Small intestine (tissue), 16 donors: ENCODE measurements at places on chromosomes 2 and 18. TPM values are rescaled to one million over a fixed set of nuclear protein-coding genes. Genes with fewer than 3 reads are reported as not detected.
A peak's percentile ranks its signal among the peaks of the same experiment; 100 is the strongest.

DNA sequence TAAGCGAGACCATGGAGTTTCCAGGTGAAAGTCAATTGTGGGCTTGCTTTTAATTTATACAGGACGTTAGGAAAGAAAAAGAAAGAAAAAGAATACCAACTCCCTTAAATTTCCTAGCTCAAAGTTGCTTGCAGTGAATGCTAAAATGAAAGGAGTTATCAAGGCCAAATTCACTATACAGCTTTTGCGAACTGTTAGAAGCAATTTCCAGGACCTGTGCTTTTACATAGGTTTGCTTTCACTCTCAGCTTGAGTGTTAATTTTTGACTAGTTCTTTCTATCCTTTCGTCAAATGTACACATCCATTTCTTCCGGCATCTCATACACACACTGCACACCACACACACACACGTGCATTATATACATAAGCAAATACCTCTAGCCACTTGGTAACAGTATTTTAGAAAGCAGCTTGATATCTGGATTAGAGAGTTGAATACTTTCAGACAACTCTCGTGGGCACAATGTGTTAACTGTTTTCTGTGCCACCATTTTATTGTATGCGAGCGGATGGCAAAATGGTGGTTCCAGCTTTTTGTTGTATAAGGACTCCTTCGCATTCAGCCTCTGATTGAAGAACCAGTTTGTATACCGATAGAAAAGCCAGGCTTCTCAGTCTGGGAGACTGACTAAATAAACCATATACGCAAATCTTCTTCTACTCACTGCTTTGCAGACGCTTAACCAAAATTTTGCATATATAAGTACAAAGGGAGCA is 381.8 kb downstream of the MTX2 start:
- H3K4me1 ChIP-seq: no peaks in the 10 kb centered on the region
- H3K36me3 ChIP-seq: no peaks in the 10 kb centered on the region

DNA sequence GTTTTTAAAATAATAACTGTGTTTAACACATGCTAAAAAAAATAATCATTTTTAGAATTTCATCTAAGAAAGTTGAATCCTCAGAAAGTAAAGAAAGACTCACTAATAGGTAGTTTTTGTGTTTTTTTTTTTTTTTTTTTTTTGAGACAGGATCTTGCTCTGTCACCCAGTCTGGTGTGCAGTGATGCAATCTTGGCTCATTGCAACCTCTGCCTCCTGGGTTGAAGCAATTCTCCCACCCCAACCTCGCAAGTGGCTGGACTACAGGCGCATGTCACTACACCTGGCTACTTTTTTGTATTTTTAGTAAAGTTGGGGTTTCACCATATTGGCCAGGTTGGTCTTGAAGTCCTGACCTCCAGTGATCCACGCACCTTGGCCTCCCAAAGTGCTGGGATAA is 7.1 kb downstream of the CKAP2L start:
- H3K27me3 ChIP-seq: no peaks in the 10 kb centered on the region
- no peak overlapping the region for H3K27ac ChIP-seq
- peaks cover 25% of the 10 kb centered on the region for H3K4me1 ChIP-seq
- H3K36me3 ChIP-seq: no peaks in the 10 kb centered on the region
- peak; percentile 23 for DNase-seq

GRCh38 chr18:12408247-12408869 is 629 bp downstream of the PRELID3A start:
- peaks cover 3% of the 10 kb centered on the region for H3K36me3 ChIP-seq
- H3K4me1 ChIP-seq: peaks cover 3% of the 10 kb centered on the region
- DNase-seq: peak; percentile 11
- no peaks in the 10 kb centered on the region for H3K27me3 ChIP-seq

DNA sequence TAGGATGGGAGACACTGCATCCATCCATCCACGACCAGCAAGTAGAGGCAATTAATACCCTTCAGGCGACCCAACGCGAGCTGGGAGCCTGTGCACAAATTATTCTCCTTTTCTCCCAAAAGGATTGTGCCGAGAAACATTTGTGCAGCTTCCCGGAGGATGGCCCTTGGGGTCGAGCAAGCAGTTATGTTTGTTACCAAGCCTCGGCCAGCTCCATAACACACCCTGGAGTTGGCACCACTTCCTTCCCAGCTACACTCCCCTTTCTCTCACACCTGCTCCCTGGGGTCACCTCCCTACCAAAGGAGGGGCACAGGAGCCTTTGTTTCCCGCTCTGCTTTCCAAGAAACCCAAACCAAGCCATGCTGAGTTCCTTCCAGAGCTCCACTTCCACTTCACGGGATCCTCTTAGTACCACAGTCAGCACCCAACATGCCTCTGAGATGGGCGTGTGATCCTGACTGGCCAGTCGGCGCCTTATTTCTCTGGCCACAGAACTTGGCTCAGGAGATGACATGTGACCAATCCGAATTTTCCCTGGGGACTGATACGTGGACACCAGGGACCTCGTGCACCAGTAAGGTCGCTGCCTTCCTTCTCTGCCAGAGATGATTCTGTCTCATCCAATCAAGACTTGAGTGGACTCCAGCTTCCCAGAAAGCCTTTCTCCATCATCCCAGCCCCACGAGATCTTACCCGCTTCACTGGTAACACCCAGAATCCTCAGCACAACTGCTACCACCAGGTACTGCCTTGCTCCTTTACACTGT is 28.5 kb downstream of the GPR55 start:
- H3K27me3 ChIP-seq: no peaks in the 10 kb centered on the region
- H3K4me3 ChIP-seq: no peak overlapping the region
- peaks cover 5% of the 10 kb centered on the region for H3K4me1 ChIP-seq
- no peak for DNase-seq
- H3K27ac ChIP-seq: no peak overlapping the region

- H3K27me3 ChIP-seq: no peaks in the 10 kb centered on the region
- no peak overlapping the region for H3K4me3 ChIP-seq
- no peak for DNase-seq
- H3K4me1 ChIP-seq: peaks cover 5% of the 10 kb centered on the region
- no peaks in the 10 kb centered on the region for H3K36me3 ChIP-seq
Observed at GRCh38 chr2:74844752-74845151, 10.8 kb downstream of the HK2 start.

GRCh38 chr2:14354231-14354630 is 278.3 kb upstream of the LRATD1 start:
- no peaks in the 10 kb centered on the region for H3K27me3 ChIP-seq
- H3K4me1 ChIP-seq: no peaks in the 10 kb centered on the region
- no peak overlapping the region for H3K27ac ChIP-seq
- H3K4me3 ChIP-seq: no peak overlapping the region

- no peaks in the 10 kb centered on the region for H3K4me1 ChIP-seq
- DNase-seq: no peak
- H3K4me3 ChIP-seq: no peak overlapping the region
- no peak overlapping the region for H3K27ac ChIP-seq
Observed at GRCh38 chr18:49884959-49885358, 71.6 kb upstream of the ACAA2 start.

DNA sequence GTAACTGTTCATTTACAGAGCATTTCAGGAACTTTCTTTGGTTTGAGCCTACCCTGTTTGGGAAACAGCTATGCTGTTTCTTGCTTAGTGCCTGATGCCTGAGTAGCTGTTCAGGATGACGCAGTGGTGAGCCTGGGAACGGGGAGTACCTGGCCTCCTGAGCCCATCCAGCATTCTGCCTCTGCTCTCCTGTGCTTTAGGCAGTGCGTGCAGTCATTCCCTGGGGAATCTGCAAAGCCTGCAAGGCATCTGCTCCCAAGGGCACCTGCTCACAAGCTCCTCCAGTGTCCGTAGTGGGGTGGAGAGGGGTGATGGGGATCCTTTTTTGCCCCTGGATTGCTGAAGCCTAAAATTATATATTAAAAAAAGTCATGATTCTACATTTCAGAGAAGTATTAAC is 68.8 kb downstream of the RAPGEF4 start:
- H3K27ac ChIP-seq: no peak overlapping the region
- no peaks in the 10 kb centered on the region for H3K27me3 ChIP-seq
- DNase-seq: no peak

GRCh38 chr2:48998449-48998848 is 155.9 kb downstream of the FSHR start:
- no peak overlapping the region for H3K4me3 ChIP-seq
- no peaks in the 10 kb centered on the region for H3K4me1 ChIP-seq
- DNase-seq: no peak
- H3K27me3 ChIP-seq: no peaks in the 10 kb centered on the region
- no peak overlapping the region for H3K27ac ChIP-seq
- H3K36me3 ChIP-seq: no peaks in the 10 kb centered on the region

- no peak for DNase-seq
- H3K27me3 ChIP-seq: no peaks in the 10 kb centered on the region
- no peak overlapping the region for H3K4me3 ChIP-seq
- H3K36me3 ChIP-seq: no peaks in the 10 kb centered on the region
Observed at GRCh38 chr2:1567556-1568344, 154.5 kb downstream of the TPO start.

GRCh38 chr2:67286981-67287759 is 110.0 kb upstream of the ETAA1 start:
- H3K27ac ChIP-seq: no peak overlapping the region
- no peaks in the 10 kb centered on the region for H3K27me3 ChIP-seq
- no peaks in the 10 kb centered on the region for H3K4me1 ChIP-seq
- H3K36me3 ChIP-seq: no peaks in the 10 kb centered on the region

GRCh38 chr2:239225871-239226561 is 174.8 kb downstream of the HDAC4 start:
- H3K27me3 ChIP-seq: no peaks in the 10 kb centered on the region
- no peak overlapping the region for H3K4me3 ChIP-seq
- DNase-seq: no peak
- H3K4me1 ChIP-seq: peaks cover 52% of the 10 kb centered on the region

GRCh38 chr2:175539122-175539521 is 357.6 kb upstream of the ATP5MC3 start:
- H3K36me3 ChIP-seq: no peaks in the 10 kb centered on the region
- no peak overlapping the region for H3K27ac ChIP-seq
- H3K4me3 ChIP-seq: no peak overlapping the region
- no peaks in the 10 kb centered on the region for H3K4me1 ChIP-seq

- H3K4me3 ChIP-seq: no peak overlapping the region
- H3K4me1 ChIP-seq: no peaks in the 10 kb centered on the region
Observed at GRCh38 chr2:73156539-73157124, 43.9 kb upstream of the RAB11FIP5 start.

DNA sequence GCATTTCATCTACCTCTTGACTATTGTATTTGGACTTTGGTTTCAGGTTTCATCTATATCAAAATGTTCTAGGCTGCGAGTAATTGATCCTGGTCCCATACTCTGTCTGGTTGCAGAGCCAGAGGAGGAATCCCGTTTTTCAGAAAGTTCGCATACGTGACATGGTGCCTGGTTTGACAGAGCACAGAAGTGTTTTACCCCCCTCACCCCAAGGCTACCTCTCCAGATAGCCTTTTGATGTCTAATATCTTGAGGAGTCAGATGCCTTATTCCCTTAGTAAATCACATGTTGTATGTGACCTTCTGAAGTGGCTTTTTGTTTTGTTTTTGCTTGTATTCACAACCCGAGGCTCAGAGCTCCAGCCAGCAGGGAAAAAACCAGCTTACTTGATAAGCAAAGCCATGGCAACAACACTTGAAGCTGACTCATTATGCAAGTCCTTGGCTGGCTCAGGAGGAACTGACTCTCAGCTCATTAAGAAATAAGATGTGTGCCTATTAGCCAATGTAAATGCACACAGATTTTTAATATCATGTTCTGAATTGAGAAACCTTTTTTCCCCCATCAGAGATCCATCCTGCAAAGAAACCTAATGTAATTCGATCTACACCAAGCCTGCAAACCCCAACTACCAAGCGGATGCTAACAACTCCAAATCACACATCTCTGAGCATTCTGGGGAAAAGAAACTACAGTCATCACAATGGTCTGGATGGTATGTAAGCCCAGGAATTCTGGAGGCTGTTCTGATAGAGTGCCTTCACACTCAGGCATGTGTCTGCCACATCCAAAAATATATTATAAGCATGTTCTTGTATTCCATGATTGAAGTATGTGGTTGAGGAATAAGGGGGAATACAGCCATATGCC is 41.4 kb downstream of the OXER1 start:
- H3K4me3 ChIP-seq: no peak overlapping the region
- peaks cover 6% of the 10 kb centered on the region for H3K4me1 ChIP-seq
- no peaks in the 10 kb centered on the region for H3K27me3 ChIP-seq
- DNase-seq: peak; percentile 86
- peaks cover 4% of the 10 kb centered on the region for H3K36me3 ChIP-seq
- no peak overlapping the region for H3K27ac ChIP-seq

- H3K4me3 ChIP-seq: no peak overlapping the region
- no peak for DNase-seq
- no peaks in the 10 kb centered on the region for H3K36me3 ChIP-seq
- H3K27me3 ChIP-seq: no peaks in the 10 kb centered on the region
- no peaks in the 10 kb centered on the region for H3K4me1 ChIP-seq
- no peak overlapping the region for H3K27ac ChIP-seq
Observed at GRCh38 chr2:221822416-221822815, 250.3 kb upstream of the EPHA4 start.

DNA sequence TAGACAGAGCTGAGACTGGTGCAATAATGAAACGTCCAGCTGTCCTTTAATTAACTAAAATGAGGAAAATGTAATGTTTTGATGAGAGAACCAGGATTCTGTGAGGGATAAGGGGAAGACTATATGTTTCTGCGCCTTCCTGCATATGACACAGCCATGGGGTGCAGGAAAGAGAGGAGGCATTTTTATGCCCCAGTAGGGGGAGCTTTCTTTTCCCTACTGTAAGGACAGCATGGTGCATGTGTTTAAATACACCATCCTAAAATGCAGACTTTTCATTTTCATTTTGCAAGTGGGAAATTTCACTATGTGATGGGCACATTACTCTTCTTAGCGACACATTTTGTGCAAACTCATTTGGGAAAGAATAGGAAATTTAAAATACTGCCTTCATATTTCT is 446.1 kb downstream of the ARHGAP15 start:
- no peak overlapping the region for H3K27ac ChIP-seq
- H3K4me3 ChIP-seq: no peak overlapping the region

DNA sequence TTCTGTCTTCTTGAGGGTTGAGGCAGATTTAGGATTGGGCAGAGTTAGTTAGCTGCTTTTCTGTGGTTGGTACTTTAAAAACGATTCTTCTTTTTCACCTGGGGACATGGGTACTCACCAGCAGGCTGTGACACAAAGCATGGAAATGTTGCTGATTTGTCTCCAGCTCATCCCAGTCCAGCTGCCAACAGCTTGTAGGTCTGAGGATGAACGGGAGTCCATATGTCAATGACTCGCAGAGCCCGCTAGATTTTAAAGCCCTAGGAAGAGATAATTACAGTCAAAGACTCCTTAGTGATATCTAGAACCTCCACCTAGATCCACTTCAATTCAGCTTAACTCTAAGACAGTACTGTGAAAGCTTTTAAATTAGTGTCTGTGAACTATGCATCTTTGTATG is 20.8 kb downstream of the DOK1 start:
- no peaks in the 10 kb centered on the region for H3K36me3 ChIP-seq
- H3K27ac ChIP-seq: no peak overlapping the region
- H3K4me1 ChIP-seq: no peaks in the 10 kb centered on the region
- no peak for DNase-seq

FBXO48 gene
- polyA plus RNA-seq: 0.78 TPM

FEV gene
- 3.1 TPM for polyA plus RNA-seq

TOGARAM2 gene
- polyA plus RNA-seq: 0.92 TPM

VIL1 gene
- polyA plus RNA-seq: 345 TPM

PDE11A gene
- 0.27 TPM for polyA plus RNA-seq

FTCDNL1 gene
- polyA plus RNA-seq: 0.54 TPM

MEP1B gene
- polyA plus RNA-seq: 102 TPM

OSR1 gene
- not detected for polyA plus RNA-seq

FBXO36 gene
- polyA plus RNA-seq: 1.3 TPM

CCDC121 gene
- polyA plus RNA-seq: 1.1 TPM

LIMS4 gene
- polyA plus RNA-seq: 1.4 TPM

ACMSD gene
- not detected for polyA plus RNA-seq
